ENCODE measurements at places on chromosomes 6 and 20.

DNA sequence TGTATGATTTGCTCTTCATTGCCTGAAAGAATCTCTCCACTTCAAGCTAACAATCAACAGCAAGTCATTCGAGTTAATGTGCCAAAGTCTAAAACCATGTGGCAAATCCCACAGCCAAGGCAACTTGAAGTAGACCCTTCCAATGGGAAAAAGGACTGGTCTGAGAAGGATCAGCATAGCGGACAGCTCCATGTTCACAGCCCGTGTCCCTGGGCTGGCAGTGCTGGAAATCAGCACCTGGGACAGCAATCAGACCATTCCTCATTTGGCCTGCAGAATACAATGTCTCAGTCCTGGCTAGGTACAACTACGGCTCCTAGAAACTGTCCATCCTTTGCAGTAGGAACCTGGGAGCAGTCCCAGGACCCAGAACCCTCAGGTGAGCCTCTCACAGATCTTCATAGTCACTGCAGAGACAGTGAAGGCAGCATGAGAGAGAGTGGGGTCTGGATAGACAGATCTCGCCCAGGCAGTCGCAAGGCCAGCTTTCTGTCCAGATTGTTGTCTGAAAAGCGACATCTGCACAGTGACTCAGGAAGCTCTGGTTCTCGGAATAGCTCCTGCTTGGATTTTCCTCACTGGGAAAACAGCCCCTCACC lies 1.1 kb downstream of the GJA10 start:
- peaks cover 5% of the 10 kb centered on the region for H3K36me3 ChIP-seq
- DNase-seq = no peak
- peaks cover 6% of the 10 kb centered on the region for H3K4me1 ChIP-seq
- peaks cover 72% of the 10 kb centered on the region for H3K27me3 ChIP-seq
- no peak overlapping the region for H3K4me3 ChIP-seq
- H3K27ac ChIP-seq = no peak overlapping the region

DNA sequence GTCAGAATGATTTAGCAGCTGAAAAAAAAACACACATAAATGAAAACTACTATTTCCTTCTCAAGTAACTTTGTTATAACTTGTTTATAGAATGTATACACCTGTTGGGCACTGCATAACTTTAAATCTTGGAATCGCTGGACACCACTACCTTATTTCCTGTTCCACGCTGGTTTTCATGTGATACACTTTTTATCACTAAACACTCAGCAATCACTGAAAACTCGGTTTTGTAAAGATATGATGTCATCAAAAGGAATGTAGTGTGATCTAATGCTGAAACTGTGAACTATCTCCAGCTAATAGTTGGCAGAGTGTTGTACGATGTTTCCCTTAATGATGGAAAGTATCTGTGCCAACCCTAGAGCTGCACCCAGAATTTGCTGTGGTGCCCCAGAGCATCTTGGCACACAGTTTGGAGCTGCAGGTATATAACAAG lies 127.9 kb downstream of the BACH2 start:
- no peak overlapping the region for H3K4me3 ChIP-seq
- peaks cover 1% of the 10 kb centered on the region for H3K36me3 ChIP-seq
- H3K4me1 ChIP-seq = peaks cover 8% of the 10 kb centered on the region
- no peak for DNase-seq
- H3K27ac ChIP-seq = no peak overlapping the region
- no peaks in the 10 kb centered on the region for H3K27me3 ChIP-seq

DNA sequence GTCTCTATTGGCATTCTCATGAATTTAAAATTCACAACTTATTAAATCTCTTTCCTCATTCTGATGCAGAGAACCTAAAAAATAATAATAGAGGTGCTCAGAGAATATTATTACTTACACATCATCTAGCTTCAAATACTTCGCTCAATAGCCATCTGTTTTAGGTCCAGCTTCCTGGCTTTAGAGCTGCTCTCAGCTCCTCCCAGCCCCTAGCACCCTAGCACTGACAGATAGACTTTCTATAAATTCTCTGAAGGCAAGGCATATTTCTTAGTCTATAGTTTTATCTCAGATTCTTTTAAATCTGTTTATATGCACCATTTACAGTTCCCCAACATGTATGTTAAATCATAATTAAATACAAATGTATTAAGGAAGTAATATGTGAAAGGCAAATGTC lies 281.3 kb downstream of the PTPRK start:
- H3K4me3 ChIP-seq = no peak overlapping the region
- H3K36me3 ChIP-seq = no peaks in the 10 kb centered on the region

GRCh38 chr6:1901556-1901955 lies 291.8 kb downstream of the FOXC1 start:
- DNase-seq = no peak
- H3K4me3 ChIP-seq = no peak overlapping the region
- no peaks in the 10 kb centered on the region for H3K27me3 ChIP-seq
- H3K36me3 ChIP-seq = no peaks in the 10 kb centered on the region
- H3K4me1 ChIP-seq = no peaks in the 10 kb centered on the region
- H3K27ac ChIP-seq = no peak overlapping the region

DNA sequence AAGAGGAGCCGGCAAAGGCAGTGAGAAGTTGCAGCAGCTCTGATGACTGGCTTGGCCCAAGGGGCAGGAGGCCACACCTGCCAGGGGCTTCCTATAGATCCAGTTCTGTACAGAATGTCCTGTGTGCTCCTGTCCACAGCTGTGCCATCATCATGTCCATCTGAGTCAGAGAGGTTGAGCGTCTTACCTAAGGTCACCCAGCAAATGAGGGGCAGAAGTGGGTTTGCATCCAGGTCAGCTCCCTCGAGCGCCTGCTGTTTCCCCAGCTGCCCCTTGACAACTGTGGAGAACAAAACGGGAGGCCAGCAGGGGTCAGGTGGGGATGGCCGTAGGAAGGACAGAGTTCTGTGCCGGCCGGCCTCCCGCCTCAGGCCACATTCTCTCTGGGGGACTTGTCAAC lies 47.6 kb downstream of the DLGAP4 start:
- peaks cover 4% of the 10 kb centered on the region for H3K4me1 ChIP-seq
- no peak overlapping the region for H3K4me3 ChIP-seq
- peaks cover 3% of the 10 kb centered on the region for H3K36me3 ChIP-seq
- no peak overlapping the region for H3K27ac ChIP-seq
- no peak for DNase-seq

DNA sequence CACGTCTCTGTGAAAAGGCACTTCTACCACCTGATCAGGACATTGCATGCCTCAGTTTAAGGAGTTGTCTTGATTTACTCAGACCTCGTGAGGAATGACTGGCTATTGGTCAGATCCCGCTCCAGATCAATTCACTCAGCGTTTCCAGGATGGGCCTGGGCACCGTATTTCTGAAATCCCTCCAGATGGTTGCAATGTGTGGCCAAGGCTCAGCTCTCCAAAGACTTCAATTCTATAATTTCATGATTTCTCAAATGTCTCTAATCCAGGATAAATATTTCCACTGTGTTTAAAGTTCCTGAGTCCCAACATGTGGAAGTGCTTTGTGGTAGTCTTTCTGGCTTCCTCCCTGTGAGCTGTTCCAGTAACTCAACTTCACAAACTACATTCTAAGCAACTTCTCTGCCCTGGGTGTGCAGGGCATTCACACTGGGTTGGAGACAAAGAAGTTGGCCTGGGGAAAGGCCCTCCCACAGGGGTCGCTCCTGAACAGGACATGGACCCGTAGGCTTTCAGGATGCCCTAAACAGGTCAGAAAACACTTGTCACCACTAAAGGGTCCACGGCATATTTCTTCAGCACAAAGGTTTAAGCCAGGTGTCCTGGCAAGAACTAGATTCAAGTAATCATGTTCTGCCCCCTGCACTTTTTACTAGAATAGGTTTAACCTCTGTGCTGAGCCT lies 212.1 kb downstream of the WDR27 start:
- H3K27me3 ChIP-seq = no peaks in the 10 kb centered on the region
- no peaks in the 10 kb centered on the region for H3K4me1 ChIP-seq
- DNase-seq = no peak
- peaks cover 2% of the 10 kb centered on the region for H3K36me3 ChIP-seq
- no peak overlapping the region for H3K4me3 ChIP-seq

GRCh38 chr6:111793711-111794111 lies 79.5 kb downstream of the FYN start:
- no peaks in the 10 kb centered on the region for H3K27me3 ChIP-seq
- no peaks in the 10 kb centered on the region for H3K36me3 ChIP-seq
- H3K27ac ChIP-seq = no peak overlapping the region
- peak overlapping the region; percentile 82 for H3K4me3 ChIP-seq
- no peak for DNase-seq

GRCh38 chr20:59835448-59836395 lies 97.7 kb downstream of the SYCP2 start:
- no peak for DNase-seq
- H3K4me3 ChIP-seq = no peak overlapping the region
- H3K27me3 ChIP-seq = peaks cover 75% of the 10 kb centered on the region
- H3K36me3 ChIP-seq = peaks cover 2% of the 10 kb centered on the region
- peaks cover 3% of the 10 kb centered on the region for H3K4me1 ChIP-seq
- H3K27ac ChIP-seq = no peak overlapping the region

DNA sequence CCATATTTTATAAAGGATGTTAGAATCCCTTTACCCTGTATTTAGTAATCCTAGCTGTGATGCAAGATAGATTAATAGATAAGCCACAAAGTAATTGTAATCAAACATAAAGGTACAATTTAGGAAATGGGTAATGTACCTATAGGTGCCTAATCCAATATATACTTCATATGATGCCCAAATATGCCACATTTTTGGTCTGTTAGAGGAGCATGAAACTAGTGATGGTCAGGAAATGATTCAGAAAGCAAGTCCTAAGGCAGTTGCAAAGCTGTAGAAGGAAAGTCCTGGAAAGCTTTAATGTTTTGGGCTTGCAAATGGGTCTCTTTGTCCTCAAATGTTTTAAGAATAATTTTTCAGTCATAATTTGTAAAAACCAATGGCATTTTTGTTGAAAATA lies 76.6 kb upstream of the PTPRK start:
- H3K4me3 ChIP-seq = no peak overlapping the region
- H3K4me1 ChIP-seq = no peaks in the 10 kb centered on the region
- H3K27ac ChIP-seq = no peak overlapping the region

GRCh38 chr6:126540161-126540560 lies 200.2 kb downstream of the CENPW start:
- H3K36me3 ChIP-seq = no peaks in the 10 kb centered on the region
- DNase-seq = no peak
- H3K4me1 ChIP-seq = no peaks in the 10 kb centered on the region
- no peaks in the 10 kb centered on the region for H3K27me3 ChIP-seq
- no peak overlapping the region for H3K27ac ChIP-seq

DNA sequence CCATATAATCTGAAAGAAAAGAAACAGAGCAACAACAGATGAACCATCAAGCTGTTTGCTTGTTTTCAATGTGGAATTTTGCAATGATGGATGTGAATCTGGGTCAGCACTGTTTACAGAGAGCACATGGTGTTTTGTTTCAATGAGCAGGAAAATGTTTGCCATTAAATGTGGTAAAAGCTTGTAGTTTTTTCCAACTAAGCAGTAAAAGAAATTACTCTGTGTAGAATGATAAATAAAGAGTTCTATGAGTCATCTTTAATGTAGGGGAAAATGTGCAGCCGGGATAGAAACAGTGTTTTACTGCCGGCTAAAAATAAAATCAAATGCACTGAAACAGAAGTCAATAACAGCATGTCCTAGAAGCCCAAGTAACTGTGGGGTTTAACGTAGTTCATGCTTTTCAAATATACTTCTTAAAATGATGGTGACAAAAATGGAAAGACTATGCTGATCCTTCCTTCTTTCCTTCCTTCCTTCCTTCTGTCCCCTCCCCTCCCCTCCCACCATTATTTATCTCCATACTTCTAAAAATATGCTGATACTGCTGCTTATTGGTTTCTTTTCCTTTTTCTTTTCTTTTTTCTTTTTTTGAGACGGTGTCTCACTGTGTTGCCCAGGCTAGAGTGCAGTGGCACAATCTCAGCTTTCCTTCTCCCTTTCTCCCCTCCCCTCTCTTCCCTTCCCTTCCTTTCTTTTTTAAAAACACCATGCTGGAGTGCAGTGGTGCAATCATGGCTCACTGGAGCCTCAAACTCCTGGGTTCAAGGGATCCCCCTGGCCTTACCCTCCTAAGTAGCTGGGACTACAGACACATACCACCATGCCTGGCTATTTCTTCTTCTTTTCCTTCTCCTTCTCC lies 6.3 kb upstream of the NAA20 start:
- no peaks in the 10 kb centered on the region for H3K4me1 ChIP-seq
- no peak for DNase-seq
- no peaks in the 10 kb centered on the region for H3K36me3 ChIP-seq
- peak overlapping the region; percentile 16 for H3K27ac ChIP-seq
- H3K4me3 ChIP-seq = no peak overlapping the region
- H3K27me3 ChIP-seq = peaks cover 21% of the 10 kb centered on the region

DNA sequence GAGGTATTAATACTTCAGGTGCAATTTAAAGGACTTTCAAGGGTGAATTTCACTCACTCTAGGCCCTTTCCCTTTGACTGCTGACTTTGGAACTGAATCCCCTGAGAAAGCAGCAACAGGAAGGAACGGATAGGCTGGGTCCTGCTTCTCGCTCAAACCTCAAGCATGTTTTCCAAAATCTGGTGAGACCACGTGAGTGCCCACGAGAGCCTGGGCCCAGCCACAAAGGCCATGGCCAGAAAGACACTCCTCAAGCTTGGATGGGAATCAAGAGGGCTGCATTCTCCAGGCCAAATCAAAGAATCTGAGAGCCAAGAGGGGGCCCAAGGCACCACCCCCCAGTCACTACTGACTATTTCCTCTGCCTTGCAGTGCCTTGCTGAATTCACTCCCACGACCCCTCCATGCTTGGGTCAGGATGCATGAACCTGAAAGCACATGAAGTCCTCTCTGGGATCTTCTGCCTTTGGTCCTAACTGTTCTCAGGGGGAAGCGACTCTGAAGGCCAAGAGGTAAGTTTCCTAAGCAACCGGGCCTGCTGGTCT lies 146.1 kb downstream of the NFATC2 start:
- peaks cover 35% of the 10 kb centered on the region for H3K4me1 ChIP-seq
- H3K27ac ChIP-seq = peak overlapping the region; percentile 43
- H3K36me3 ChIP-seq = peaks cover 6% of the 10 kb centered on the region
- H3K27me3 ChIP-seq = no peaks in the 10 kb centered on the region

Measured in T-helper 17 cell (primary cell).